Stimulated activated CD8-positive, alpha-beta memory T cell treated with anti-CD3 and anti-CD28 coated beads, Interleukin-7, amount 100 ng/mL, for 1 hour (primary cell): ENCODE measurements at places on chromosomes 1 and 21.

DNA sequence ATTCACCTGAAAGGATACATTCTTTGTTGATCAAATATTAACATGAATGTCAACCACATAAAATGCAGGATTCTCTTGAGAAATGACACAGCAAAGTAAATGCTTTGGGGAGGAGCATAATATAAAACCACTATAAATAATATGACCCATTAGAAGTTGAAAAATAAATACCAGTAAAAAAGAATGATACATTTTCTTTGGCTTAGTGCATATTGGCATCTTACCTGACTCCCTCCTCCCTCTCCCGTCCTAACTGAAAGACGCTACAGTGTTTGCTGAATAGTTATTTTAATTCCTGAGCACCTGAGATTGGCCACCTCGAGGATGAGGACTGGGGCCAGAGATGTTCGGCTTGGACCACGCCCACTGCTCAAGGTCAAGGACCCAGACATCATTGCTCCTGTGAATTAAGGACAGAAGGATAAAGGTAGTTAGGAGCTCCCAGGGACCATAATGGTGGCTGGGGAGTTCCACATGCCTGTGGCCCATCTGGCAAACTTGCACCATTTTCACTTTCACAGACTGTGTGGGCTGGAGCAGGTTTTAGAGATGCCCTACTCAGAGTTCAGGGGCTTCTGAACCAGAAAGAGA, 16.4 kb upstream of the CPLANE2 start:
- no peak for DNase-seq

- DNase-seq = no peak
Observed at GRCh38 chr1:83970114-83970513, 28.8 kb downstream of the TTLL7 start.

DNA sequence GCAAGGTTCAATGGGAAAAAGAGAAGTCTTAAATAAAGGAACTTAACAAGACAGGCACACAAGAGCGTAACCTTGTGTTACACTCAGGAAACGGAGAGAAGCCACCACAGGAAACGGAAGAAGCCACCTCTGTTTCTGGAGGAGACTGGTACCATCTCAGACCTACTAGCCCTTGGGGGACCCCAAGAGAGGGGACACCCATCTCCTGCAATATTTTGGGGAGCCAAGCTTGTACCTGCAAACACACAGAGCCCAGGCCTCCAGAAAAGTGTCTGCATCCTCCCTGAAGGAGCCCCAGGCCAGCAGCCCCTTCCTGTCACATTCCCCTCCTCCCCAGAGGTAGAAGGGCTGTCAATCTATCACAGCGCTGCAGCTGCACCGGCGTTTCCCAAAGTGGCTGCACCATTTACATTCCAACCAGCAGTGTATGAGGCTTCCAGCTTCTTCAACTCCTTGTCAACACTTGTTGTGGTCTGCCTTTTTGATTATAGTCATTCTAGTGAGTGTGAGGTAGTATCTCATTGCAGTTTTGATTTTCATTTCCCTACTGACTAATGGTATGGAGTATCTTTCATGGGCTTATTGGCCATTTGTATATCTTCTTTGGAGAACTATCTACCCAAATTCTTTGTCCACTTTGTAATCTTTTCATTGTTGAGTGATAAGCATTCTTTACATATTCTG, 23.0 kb upstream of the PADI1 start:
- no peak for DNase-seq

GRCh38 chr21:46213620-46214286, 14.8 kb downstream of the LSS start:
- no peak for DNase-seq

DNA sequence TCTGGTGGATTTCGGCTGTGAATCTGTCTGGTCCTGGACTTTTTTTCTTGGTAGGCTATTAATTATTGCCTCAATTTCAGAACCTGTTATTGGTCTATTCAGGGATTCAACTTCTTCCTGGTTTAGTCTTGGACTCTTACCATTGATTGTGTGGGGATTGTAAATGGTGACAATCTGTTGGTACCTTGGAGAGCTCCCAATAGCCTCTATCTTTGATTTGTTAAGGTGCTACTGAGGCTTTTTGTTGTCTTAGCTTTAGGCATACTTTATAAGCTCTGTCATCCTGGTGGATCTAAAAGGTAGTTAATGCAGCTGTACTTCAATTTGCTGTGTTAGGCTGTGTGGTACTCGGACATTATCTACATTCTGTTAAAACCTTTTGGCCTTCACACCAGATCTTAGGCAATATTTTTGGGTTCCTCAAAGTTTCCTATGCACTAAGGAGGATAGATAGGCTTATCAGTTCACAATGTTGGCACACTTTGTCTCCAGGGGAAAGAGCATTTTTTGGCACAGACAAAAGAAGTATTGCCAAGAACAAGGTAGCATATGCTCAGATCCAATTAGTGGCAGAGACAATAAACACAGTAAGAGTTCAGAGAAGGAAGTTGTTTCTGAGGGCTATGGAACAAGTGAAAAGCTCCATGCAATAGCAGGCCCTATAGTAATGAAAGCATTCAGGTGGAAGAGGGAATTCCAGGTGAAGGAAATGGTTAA, 230.4 kb downstream of the PDE4B start:
- no peak for DNase-seq
